Daoy (cell line): ENCODE measurements at places on chromosomes 1 and 21.

DNA sequence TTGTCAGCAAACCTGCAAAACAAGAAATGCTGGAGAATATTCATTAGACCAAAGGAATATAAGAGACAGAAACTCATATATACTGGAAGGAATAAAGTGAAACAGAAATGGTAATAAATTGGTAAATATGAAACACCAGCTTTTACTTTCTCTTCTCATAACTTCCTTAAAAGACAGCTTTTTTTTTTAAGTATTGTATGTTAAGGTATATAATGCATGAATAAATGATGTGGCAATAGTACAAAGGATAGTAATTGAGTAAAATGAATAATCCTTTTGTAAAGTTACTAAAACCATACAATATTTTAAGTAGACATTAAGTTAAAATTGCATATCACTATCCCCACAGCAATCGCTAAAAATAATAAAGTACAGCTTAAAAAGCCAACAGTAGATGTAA lies 64.8 kb downstream of the TRIM33 start:
- DNase-seq = no peak

GRCh38 chr1:225934711-225935110 lies 6.3 kb downstream of the LEFTY2 start:
- DNase-seq = no peak

GRCh38 chr1:24903011-24903461 lies 27.0 kb downstream of the RUNX3 start:
- no peak for DNase-seq

DNA sequence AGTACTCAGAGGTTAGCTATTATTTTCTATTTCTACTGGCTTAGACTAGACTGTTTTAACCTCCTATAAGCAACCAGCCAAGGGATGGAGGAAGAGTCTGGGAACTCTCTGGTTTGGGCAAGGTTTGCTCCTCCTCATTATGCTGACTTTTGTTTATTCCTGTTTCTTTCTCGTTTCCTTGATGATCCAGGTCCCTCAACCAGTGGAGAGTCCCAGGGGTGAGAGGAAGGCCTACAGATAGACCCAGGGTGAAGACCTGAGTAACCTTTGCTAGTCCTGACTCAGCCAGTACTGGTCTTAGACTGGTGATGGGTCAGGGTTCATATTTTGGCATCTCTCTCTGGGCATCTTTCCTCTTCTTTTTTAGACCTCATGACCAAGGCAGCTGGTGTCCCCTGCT lies 5.4 kb downstream of the TUFT1 start:
- DNase-seq = no peak

DNA sequence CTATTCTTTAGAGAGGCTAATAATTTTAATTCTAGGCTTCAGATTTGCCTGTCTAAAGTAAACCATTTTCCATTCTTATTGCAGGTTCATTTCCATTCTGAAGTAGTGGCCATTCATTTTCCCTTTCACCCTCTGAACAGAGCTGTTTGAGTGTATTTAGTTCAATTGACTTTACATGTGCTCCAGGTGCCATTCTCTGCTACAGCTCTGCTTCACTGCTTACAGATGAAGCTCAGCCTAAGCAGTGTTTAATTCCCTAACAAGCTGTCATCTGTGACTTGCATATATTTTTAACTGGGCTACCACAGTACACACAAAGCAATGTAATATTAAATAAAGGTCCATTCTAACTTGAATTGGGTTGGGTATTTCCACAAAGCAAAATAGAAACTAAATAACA lies 1031.6 kb downstream of the KCNT2 start:
- DNase-seq = no peak
